Omental fat pad (tissue), 4 donors: ENCODE measurements at places on chromosomes 1 and 21. TPM values are rescaled to one million over a fixed set of nuclear protein-coding genes. Genes with fewer than 3 reads are reported as not detected.

Gene CYP4A11
- not detected for total RNA-seq

Gene TCHHL1
- total RNA-seq: not detected

Gene PALMD
- total RNA-seq: 86.2 TPM

Gene ZYG11B
- 46.1 TPM for total RNA-seq

Gene FCER1G
- total RNA-seq: 151 TPM

Gene SLC44A3
- total RNA-seq: 1.9 TPM

Gene NCMAP
- total RNA-seq: 0.16 TPM

Gene PPM1J
- 0.63 TPM for total RNA-seq

Gene GRIK3
- total RNA-seq: 0.79 TPM

Gene OLIG1
- not detected for total RNA-seq

Gene ACTL8
- not detected for total RNA-seq

Gene COL9A2
- 12.6 TPM for total RNA-seq

Gene FCRL5
- total RNA-seq: 0.32 TPM

Gene PYHIN1
- total RNA-seq: 7.4 TPM

Gene TMEM54
- 27.7 TPM for total RNA-seq

Gene IL6R
- 78.9 TPM for total RNA-seq

Gene FAM72C
- 0.24 TPM for total RNA-seq

Gene AMIGO1
- total RNA-seq: 2.4 TPM

Gene BACE2
- total RNA-seq: 23.5 TPM

Gene RAB7B
- 28.2 TPM for total RNA-seq

Gene C1orf94
- not detected for total RNA-seq

Gene NECTIN4
- total RNA-seq: 0.72 TPM

Gene HES3
- total RNA-seq: not detected

Gene HAO2
- total RNA-seq: not detected
